NCI-H1092 (cell line): ENCODE measurements at places on chromosomes 2 and 18.
A peak's percentile ranks its signal among the peaks of the same experiment; 100 is the strongest.

DNA sequence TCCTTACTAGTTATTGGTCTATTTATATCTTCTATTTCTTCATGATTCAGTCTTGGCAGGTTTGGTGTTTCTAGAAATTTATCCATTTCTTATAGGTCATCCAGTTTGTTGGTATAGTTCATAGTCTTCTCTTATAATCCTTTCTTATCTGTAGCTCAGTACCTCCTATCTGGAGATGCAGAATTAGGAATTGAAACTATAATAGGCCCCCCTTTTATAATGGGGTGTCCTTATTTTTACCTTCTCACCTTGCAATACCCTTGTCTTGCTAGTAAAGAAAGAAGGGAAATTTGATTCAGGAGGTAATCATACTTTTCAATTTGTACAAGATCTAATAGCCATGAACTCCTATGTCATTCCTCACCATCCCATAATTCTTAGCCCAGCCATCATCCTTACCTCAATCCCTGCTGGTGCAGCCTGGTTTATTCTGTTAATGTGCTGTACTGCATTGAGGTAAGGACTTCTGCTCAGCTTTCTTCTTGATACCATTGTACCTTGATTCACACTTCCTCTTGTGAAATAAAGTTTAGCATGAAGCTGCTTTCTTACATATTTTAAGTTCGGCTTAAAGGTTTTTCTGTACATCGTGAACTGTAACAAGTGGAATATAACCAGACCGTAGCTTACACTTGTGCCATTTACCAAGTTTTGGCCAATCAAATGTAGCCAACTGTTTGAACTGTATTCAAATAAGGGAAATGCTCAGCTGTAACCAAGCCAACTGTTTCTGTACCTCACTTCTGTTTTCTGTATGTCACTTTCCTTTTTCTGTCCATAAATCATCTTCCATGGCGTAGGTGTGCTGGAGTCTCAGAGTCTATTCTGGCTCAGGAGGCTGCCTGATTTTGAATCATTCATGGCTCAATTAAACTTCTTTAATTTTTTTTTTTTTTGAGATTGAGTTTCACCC is 40.1 kb upstream of the PTH2R start:
- no peak for DNase-seq

- no peak for DNase-seq
Observed at GRCh38 chr2:120667981-120668380, 67.7 kb upstream of the GLI2 start.

DNA sequence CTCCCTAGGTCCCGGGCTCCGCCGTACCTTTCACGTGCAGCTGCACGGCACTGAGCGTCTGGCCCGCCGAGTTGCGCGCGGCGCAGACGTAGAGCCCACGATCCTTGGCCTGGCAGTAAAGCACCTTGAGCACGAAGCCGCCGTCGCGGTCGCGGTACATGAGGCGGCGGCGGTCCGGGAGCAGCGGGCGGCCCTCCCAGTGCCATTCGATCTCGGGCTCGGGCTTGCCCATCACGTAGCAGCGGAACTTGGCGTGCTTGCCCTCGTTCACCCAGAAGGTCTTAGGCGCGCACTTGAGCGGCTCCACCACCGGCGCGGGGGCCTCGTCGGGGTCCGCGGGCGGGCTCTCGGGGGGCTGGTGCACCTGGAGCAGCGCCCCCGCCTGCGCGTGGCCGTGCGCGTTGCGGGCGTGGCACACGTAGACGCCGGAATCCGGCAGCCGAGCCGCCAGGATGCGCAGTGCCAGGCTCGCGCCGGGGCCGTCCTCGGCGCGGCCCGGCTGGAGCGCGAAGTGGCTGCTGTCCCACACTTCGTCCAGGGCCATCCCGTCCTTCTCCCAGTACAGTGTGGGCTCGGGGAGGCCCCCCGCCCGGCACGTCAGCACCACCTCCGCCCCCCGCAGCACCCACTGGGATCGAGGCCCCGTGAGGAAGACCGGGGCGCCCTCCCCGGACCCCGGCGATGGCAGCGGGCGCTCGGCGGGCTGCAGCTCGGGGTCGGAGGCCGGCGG is 980 bp downstream of the OBSL1 start:
- no peak for DNase-seq

GRCh38 chr2:45134726-45135125 is 125.5 kb upstream of the SIX2 start:
- DNase-seq: no peak

DNA sequence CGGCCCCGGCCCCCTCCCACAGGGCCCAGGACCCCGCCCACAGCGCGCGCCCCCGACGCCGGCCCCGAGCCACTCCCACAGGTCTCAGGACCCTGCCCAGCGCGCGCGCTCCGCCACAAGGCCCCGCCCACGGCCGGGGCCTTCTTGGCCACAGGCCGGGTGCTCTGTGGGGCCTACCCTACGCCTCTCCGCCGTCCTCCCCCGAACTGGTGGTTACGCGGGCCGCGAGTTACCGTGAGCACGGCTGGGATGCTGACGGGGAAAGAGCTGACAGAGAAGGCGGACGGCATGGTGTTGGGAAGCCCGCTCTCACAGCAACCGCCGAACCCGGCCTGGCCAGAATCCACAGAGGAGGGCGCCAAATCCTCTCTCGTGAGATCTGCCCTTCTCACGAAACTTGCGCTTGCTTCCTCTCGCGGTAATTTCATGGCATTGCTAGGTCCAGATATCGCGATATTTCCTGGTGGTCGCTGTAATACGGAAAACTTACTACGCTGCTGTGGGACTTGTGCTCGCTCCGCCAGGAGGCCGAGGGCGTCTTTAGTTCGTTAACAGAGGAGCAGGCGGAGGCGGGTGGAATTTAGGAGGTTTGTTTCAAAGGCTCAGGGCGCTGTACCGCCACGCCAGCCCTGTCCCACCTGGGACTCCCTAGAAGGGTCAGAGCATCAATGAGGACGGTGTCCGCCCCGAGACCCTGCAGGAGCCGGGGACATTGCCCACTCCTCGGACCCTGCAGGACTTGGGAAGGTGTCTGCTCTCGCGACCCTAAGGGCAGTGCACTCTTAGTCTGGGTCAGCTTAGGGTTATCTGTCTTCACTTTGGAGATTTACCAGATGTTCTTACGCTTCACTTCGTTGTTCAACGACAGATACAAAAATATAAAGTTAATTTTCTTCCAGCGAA is at the start of gene TMEM18:
TMEM18 (minus strand) TSS at position 351 of the 903 bp plus-strand sequence; CDS start at position 290, 61 bp downstream.
- DNase-seq: peak; percentile 97

DNA sequence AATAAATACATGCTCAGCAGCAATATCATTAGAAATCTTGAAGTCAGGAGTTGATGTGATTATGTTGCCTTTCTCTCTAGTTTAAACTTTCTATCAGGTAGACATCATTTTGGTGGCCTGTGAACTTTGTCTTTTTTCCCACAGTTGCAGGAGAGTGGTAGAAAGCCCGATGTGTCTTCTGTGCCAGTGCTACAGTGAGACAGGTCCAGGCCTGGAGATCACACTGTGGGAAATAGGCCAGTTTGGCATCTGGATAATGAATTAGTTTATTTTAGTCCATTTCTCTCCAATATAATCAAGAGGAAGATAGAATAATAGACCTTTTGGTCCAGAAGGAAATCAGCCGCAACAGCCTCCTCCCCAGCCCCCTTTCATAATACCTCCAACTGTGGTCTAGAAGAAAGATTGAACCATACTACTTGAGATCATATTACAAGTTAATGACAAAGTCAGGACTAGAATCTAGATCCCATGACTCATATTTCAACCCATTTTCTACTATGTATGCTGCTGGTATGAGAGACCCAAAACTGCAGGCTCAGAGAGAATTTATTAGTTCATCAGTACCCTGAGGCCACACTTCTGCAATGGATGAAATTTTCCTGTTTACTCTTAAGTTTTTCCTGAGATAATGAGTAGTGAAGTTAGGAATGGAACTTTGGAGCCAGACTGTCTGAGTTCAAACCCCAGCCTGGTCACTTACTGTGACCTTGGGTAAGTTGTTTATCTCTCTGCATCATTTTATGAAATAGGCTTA is 20.6 kb downstream of the KCMF1 start:
- DNase-seq: no peak

- no peak for DNase-seq
Observed at GRCh38 chr18:7633171-7633570, 66.1 kb downstream of the PTPRM start.

DNA sequence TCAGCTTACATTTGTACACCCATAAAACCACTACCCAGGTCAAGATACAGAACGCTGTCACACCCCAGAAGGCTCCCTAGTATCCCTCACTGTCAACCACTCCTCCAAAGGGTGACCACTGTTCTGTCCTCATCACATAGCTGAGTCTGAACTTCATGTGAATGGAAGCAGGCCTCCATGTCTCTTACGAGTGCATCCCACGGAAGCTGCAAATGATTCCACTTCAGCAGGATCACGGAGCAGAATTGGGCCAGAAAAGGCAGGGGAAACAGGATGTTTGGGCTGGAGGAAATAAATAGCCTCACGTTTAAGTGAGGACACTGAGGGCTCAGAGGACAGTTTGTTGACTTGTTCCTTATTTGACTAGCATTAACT is 38.4 kb downstream of the LBH start:
- no peak for DNase-seq

GRCh38 chr2:158926478-158926948 is 41.9 kb upstream of the TANC1 start:
- DNase-seq: no peak

DNA sequence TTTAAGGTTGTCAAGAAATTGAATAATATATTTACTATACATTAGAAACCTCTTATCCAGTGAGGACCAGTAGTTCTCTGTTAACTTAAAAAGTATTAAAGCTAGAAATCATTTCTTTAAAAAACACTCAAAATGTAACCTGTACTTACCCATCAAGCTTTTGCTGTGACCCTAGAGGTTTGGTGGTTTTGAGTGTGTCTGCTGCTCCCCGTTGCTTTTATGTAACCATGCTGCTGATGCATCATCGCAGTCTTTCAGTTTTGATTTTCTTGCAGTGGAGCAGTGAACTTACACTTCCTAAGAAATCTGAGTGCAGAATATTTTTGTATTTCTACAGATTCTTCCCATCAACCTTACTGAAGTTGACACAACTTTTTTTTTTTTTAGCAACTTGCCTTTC is 34.2 kb downstream of the MRPS9 start:
- DNase-seq: no peak

GRCh38 chr2:128303095-128303791 is 15.4 kb downstream of the HS6ST1 start:
- DNase-seq: no peak

- no peak for DNase-seq
Observed at GRCh38 chr2:197804758-197805714, 643 bp downstream of the PLCL1 start.

GRCh38 chr2:20654535-20654813 is 3.6 kb upstream of the HS1BP3 start:
- DNase-seq: no peak

DNA sequence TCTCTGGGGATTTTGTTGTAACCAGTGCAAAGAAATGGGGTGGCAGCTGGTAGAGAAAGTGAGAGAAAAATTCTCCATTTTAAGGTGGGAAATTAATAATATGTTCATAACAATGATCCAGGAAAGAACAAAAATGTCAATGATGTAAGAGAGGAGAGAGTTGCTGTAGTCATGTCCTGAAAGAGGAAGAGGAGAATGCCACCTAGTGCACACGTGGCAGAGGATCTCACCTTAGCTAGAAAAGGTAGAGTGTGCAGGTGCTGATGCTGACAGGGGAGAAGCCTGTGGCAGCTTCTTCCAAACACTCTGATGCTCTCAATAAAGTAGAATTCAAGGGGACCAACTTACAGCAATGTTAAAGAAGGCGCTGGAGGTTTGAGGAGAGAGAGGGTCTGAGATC is 282.9 kb upstream of the PKDCC start:
- DNase-seq: no peak

DNA sequence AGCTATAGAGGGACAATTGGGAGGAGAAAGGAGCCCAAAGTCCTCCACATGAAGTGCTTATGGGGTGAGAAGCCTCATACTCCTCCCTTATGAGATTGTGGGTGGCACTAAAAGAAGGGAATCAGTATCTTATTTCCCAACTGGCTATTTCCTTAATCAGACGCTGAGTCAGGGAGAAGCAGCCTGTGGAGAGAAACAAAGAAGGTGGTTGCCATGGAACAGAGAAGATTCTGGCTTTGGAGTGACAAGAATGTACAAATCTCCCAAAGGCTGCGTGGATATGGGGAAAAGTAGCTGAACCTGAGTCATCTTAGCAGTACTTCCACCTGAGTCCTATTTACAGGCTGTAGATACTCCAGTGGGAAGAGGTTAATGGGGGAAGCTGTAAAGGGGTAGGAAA is 115.8 kb upstream of the CWC22 start:
- DNase-seq: no peak
